ENCODE measurements at places on chromosomes 2 and 18. TPM values are rescaled to one million over a fixed set of nuclear protein-coding genes. Genes with fewer than 3 reads are reported as not detected.
A peak's percentile ranks its signal among the peaks of the same experiment; 100 is the strongest.

DNA sequence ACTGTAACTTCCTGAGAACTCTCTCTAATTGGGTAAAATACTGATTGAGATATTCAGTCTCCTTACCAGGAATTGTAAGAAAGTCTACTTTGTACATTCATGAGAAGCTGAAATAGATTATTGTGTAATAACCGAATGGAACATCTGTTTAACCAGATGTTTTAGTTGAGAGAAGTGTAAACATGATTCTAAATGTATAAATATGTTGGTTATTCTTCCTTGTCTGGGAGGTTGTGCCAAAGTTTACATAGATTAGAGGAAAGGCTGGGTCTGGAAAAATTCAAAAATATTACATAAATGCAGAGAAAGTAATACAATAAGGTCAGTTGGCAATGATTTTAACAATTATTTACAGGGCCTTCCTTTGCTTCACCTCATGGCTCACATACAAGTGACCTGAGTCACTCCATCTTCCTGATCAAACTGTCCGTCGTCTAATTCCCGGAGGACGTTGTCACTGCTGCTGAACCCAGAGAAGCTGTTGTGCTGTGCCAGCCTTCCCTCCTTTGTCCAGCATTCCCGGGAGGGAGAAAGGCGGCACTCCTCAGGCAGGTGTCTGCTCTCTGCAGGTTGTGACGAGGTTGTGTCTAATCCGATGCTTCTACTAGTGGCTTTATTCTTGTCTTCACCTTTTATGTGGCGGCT is 55.9 kb downstream of the MOB4 start:
- no peak for DNase-seq

The TEKT4 gene
- total RNA-seq = not detected

The ATP6V1B1 gene
- total RNA-seq = 4.4 TPM

GRCh38 chr2:59694176-59694575 is 859.3 kb downstream of the BCL11A start:
- no peak for DNase-seq

- DNase-seq = no peak
These were observed 24.5 kb upstream of the LPIN2 start for GRCh38 chr18:3037423-3037915.

- DNase-seq = no peak
These were observed 9.6 kb downstream of the SERPINB2 start for GRCh38 chr18:63897072-63897471.

DNA sequence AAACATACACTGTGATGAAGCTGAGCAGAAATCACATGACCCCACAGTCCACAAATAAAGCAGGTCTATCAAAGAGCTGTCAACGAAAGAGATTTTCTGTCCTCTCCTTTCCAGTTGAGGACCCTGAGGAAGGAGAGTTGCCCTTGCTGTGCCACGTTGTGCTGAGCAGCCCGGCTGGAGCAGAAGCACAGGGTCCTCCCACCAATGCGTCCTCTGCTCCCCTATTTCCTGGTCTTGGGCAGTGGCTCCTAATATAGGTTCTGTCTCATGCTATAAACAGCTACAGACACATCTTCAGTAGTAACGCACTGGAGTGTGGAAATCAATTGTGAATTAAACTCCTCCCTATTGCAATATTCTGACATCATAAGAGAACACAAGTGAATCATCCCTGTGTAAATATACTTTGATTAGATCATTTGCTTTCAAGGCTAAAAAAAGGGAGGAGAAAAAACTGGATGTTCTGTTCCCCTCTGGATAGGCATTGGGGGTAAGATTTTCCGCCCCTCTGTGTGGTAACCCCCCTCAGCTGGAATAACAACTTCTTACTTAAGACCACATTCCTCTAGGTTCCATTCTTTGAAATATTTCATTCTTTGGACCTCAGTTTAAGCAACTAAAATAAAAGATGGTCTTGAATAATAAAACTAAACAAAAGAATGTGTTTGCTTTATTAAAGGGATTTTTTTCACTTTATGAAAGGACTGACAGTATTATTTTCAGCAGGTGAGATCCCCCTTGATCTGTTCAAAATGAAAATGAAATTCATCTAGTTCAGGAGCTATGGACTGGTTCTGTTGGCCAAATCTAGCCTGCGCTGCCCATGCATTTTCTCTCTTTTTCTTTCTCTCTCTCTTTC is 8.3 kb upstream of the RHOB start:
- no peak for DNase-seq

- DNase-seq = no peak
These were observed 60.4 kb downstream of the SNTG2 start for GRCh38 chr2:1011006-1011405.

GRCh38 chr18:63844254-63844653 is 43.3 kb upstream of the SERPINB2 start:
- no peak for DNase-seq

The SERPINB11 gene
- total RNA-seq = not detected

The ABCB11 gene
- not detected for total RNA-seq

The KCNG2 gene
- total RNA-seq = not detected

The LONRF2 gene
- total RNA-seq = 17.4 TPM

DNA sequence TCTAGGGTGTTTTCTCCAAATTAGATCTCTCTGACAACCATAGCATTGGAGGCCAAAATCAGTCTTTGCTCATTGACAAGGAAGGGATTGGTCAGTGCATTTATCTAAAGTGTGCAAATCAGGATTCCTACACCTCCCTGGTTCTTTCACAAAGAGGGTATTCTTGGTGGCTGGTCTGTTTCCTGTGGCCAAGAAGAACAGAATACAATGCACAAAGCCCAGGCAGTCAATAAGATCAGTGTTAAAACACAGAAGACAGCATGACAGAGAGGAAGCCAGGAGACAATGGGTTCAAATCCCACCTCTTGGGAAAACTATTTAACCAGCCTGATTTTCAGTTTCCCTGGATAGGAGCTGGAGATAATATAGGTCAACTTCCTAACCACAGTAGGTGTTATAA is 46.1 kb upstream of the THOC1 start:
- DNase-seq = no peak

- no peak for DNase-seq
These were observed 25.2 kb downstream of the OSBPL1A start for GRCh38 chr18:24372279-24372872.

DNA sequence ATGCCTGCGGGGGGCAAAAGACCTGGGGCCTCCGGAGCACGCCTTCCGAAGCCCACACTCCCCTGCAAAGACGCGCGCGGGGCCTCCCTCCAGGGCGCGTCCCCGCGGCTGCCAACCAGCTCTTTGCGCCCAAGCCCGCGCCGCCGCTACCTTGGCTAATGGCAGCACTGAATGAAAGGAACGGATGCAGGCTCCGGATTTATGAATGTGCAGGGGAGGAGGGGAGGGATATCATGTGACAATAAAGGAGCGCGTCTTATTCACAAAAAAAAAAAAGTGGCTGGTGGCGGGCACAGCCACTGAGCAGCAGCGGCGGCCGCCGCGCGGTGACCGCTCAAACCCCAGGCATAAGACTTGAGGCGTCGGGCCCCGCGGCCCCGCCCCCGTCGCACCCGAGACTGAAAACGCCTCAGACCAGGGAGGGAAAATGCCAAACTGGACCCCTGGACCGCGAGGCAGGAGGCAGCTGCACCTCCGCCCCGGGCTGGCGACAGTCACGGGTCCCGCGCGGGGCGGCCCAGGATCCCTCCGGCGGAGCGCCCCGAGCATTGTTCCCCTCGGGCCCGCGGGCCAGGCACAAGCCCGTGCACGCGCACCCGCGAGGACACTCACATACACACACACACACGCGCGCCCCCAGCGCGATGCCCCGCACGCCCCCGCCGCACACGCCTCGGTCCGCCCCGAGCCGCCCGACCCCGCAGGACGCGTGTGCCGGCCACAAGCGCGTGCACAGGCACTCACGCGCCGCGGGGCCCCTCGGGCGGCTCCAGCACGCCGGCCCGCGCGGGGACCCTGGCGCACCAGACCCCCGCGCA is 1.6 kb downstream of the SPRED2 start:
- DNase-seq = peak; percentile 11

DNA sequence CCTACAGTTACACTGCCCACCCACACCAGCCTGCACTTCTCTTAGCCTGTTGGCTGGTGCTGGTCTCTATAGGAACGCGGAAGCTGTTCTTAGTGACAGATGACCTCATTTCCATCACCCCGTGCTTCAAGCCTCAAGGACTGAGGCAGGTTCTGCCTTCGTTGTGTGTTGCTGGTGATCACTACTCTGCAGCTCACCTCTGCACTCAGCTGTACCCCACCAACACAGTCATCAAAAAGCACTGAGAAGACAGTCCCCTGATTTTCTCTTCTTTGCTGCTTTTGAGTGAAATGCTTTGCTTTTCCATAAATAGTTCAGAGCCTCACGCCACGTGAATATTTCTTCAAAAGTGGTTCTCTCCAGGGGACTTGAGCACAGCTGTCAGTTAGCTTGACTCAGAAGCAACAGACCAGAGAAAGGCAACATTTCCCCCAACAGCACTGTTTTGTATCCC is 225.7 kb upstream of the CCDC150 start:
- no peak for DNase-seq

The TUBA4B gene
- not detected for total RNA-seq

The ZNF804A gene
- total RNA-seq = 0.14 TPM

DNA sequence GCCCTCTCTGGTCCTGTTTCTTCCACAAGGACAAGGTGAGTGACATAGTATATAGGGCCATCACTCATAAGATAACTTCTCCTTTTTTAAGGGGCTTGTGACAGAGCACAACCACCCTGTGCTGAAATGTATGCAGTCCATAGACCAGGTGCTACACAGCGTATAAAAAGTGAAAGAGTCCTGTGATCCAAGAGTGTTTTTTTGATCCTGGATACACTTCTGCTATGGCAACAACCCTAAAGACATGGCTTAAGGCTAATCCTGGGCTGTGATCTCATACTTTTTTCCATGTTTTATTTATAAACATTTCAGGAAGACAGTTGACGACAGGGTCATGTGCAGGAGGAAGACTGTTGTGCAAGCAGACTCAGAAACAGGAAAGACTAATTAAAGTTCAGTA is 400.5 kb upstream of the TCF4 start:
- no peak for DNase-seq

The SEPTIN10 gene
- 106 TPM for total RNA-seq

The NTSR2 gene
- not detected for total RNA-seq

DNA sequence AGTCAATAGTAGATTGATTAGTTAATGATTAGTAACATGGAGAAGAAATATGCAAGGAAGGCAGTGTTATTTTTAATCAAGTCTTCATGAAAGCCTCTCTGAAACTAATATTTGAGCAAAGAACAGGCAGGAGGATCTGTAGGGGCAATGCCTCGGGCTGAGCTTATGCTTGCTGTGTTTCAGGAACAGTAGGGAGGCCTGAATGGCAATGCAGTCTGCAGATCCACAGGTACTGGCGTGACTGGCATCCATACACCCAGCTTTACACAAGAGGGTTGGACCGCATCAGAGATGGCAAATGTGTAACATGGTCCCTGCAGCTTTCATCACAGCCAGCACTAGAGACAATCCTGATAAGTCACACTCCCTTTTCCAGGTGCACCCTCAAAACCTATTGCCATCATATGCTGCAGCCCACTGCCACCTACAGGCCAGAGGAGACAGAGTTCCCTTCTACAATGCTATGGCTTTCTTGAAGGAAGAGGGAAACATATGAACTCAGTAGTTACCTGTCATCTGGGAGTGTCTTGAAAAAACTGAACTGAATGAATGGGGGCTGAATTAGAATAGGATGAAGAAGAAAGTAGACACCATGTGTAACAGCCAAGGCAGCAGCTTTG is 582.4 kb upstream of the RAB6C start:
- DNase-seq = no peak

GRCh38 chr18:38007676-38008330 is 442.2 kb upstream of the CELF4 start:
- DNase-seq = no peak

- DNase-seq = no peak
These were observed 208.3 kb downstream of the NDUFA10 start for GRCh38 chr2:239816576-239817467.

The COL4A3 gene
- total RNA-seq = 29.6 TPM

The ANKRD53 gene
- total RNA-seq = 4.6 TPM

The POU3F3 gene
- 2.0 TPM for total RNA-seq
